ENCODE measurements at places on chromosomes 2 and 18. TPM values are rescaled to one million over a fixed set of nuclear protein-coding genes. Genes with fewer than 3 reads are reported as not detected.

DNA sequence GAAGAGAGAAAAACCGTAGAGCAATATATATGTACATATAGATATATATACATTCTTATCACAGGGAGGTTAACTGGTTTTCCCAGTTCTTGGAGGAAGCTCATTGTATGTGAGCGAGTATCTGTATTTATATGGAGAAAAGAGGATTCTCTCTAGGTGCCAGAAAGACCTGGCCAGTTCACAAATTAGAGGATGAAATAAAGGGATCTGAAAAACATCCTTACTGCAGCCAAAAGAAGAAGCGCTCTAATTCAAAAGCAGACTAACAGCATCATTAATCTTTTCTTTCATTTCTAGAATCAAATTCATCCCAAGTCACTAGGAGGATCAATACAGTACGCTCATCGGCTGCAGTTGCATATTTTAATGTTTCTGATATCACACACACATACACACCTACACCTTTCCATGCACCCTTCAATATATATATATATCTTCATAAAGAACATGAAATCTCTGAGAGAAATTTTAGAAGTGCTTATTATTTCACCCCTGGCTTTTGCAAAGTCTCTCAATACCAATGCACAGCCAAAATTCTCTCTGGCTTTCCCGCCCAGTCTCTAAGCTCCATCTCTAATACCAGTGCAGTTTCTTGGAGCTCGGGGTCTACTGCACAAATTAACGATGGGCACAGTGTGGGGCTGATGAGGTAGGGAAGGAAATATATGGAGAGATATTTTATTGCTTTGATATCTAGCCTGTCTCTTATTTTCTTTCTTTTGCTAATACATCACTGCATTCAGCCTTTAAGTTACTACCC is 731 bp downstream of the NRXN1 start:
- DNase-seq: no peak

Gene STPG4
- polyA plus RNA-seq: not detected

Gene RGPD4
- polyA plus RNA-seq: not detected

Gene HOXD10
- 0.10 TPM for polyA plus RNA-seq

GRCh38 chr2:71630454-71631328 is 177.3 kb downstream of the DYSF start:
- DNase-seq: no peak

DNA sequence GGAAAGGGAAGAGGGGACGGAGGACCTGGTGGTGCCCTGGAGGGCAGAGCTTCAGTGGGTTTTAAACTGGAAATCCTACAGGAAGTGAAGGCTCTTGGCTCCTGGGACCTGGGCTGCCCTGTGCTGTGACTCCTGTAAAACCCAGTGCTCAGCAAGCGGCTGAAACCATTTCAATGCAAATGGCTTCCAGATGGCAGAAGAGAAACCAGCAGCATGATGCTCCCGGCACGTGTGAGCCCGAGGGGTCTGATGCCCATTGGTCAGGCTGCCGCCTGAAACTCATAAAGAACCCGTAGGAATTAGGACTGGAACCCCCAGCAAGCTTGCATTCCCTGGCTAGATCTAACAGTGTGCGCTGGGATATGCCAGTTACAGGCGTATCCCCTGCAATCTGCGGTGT is 109.2 kb upstream of the THOC1 start:
- DNase-seq: no peak
